ENCODE measurements at places on chromosomes 7 and 10.

DNA sequence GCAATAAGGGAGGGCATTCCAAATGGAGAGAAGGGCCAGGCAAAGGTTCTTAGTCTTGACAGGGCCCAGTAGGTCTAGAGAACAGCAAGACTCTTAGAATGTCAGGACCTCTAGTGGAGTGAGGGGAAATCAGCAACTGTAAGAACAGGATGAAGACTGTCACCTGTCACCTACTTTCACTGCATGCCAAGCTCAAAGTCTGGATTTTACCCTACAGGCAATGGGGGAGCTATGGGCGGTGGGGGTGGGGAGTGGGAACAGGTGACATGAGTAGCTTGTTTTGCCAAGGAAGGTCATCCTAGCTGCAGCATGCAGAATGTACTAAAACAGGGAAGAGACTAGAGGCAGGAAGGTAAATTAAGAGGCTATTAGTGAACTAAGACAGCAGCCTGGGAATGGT, 18.3 kb downstream of the GOT1 start:
- DNase-seq = no peak

DNA sequence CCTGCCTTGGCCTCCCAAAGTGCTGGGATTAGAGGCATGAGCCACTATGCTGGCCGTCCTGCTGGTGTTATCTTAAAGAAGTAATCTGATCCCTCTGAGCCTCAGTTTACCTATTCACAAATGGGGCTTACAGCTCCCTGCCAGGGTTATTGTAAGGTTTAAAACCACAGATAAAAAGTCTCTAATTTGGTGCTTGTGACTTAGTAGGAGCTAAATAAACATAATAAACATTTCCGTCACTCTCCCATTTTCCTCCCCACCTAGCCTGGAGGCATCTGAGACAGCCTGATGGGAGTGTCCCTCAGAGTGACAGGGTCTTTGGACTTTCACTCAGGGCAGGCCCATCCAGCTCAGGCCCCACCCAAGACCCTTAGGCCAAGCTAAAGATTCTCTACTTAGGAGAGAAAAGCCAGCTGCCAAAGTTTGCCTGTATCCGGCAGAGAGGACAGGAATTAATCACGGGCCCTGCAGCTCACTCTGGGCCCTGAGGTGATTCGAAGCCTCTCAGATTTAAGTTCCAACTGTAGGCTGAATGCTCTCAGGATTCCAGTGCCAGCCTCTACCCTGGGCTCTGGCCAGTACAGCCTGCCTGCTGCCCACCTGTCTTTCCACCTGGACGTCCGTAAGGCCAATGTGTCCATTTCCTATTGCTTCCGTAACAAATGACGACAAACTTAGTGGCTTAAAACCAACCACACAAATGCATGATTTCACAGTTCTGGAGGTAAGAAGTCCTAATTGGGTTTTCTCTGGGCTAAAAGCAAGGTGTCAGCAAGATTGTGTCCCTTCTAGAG, 21.8 kb upstream of the DUSP5 start:
- DNase-seq = no peak

DNA sequence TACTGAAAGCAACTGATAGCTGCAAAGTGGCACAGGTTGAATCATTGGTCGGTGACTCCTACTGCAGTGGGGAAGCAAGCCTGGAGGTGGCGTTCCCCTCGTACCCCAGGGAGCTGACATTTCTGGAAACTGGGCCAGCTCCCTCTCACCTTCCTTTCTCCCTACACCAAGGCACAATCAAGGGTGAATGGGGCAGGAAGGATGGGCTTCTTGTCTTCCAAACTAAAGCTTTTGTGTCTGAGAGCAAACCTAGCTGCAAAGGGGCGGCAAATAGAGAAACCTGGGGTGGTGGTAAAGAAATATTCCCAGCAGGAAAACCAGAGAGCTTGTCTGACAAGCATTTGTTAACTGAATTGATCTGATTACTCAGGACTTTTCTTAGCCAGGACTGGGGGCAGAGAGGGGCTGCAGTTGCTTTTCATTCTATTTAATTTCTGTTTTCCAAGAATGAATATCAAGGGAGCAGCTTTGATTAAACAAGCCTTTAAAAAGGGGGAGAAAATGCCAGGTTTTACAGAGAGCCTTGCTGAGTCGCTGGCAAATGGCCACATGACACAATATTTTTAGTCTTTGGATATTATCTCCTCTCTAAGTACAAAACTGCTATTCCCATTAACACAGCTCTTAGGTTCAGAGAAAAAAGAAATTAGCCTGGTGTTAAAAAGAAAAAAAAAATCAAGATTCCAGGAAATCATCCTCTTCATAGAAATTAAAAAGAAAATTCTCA, 27.8 kb downstream of the CDHR3 start:
- DNase-seq = no peak

DNA sequence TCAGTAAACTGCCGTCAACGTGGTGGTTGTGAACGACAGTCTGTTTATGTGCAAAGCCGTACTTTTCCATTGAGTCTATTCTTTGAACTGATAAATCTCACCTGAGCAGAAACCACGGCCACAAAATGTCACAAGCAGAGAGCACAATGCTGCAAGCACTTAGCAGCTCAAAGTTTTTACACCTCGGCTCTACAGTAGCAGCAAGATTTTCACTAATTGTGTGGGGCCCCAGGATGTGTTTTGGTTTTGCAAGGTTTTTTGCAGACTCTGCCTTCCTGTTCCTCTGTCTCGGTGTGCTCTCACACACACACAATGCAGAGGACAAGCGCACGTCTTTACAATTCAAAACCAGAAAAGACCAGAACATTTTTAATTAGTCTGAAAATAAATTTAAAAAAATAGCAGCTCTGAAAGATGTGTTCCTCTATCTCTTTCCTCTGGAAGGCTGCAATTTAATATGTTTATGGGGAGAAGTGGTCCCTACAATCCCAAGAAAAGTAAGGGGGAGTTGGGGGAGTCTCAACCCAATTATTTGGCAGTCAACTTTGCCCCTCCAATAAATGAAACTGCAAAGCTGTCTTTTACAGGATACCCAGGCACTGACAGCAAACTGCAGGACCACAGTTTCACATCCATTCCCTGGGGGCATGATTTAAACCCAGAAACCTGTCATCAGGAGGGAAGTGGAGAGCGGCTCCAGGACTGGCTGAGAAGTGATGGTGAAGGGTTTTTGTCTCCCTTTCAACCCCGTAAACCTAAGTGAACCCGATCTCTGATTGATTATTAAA, 73.8 kb upstream of the SFMBT2 start:
- DNase-seq = peak; percentile 24

DNA sequence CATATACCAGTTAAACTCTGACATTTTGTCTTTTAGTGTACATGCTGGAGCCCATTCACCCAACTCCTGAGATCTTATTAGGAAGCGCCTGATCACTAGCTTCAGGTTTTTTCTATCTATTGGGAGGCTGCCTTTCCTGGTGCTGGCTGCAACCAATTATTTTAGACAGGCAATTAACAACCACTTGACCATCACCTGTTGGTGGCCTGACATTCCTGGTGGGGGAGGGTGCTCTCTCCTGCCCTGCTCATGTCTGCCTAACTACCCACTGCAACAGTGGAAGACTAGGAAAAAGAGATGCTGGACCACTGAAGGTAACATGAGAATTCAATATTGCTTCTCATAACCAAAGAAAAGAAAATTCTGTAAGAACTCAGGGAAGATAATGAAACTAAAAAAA, 190.3 kb upstream of the GRM3 start:
- DNase-seq = no peak

DNA sequence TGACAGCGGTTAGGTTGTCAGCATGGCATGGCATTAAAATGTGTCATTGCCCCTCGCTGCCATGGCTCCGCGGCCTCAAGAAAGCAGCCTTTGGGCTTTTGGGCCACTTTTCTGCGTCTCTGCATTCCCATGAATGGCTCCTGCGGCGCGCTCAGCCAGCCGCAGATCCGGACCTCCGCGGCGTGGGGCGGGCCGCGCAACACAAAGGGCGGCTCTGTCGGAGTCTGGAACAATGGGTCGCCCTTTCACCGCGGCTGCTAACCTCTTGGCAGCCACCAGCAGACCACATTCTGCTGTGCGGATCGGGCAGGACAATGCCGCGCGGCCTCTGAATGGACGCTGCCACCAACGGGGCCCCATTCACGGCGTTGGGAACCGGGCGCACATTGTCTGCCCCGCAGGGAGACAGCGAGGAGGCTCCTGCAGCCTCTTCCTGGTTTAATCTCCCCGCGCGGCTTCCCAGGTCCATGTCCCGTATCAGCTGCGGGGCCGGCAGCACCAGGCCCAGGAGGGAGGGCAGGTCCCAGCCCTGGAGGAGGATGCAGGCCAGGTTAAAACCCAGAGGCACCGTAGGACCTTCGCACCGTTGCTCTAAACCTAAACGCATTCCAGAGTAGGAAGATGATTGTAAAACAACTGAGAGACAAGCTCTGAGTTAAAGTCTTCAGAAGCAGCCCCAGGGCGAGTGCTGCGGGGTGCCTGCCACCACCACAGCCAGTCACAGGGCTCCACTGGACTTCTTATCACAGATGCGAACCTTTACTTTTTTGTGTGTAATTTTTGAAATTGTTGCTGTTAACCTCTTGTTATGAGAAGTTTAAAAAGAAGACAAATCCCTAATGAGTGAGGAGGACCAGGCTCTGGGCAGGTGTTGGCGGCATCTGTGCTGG, 71.6 kb downstream of the NKX6-2 start:
- DNase-seq = no peak

- DNase-seq = no peak
These were observed 15.5 kb downstream of the CYP3A4 start for GRCh38 chr7:99768471-99768870.

GRCh38 chr10:91887272-91888076, 21.8 kb downstream of the FGFBP3 start:
- peak; percentile 27 for DNase-seq

DNA sequence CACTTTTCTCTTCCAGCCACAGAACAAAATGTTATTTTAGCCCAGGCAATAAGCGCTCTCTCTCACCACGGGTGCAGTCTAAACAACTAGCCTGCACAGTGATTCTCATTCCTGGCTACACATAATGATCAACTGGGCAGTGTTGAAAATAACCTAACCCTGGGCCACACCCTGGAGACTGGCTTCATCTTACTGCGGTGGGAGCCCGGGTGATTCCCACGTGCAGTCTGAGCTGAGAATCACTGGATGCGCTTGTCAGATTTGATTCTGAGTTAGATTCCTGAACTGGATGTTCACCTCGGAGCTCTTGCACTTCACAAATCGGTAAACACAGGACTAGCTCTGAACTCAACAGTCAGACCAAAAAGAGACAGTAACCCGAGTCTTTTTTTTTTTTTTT, 14.9 kb downstream of the ZC3HAV1 start:
- no peak for DNase-seq

- DNase-seq = no peak
These were observed 712.2 kb upstream of the GALNT17 start for GRCh38 chr7:70419526-70420380.

DNA sequence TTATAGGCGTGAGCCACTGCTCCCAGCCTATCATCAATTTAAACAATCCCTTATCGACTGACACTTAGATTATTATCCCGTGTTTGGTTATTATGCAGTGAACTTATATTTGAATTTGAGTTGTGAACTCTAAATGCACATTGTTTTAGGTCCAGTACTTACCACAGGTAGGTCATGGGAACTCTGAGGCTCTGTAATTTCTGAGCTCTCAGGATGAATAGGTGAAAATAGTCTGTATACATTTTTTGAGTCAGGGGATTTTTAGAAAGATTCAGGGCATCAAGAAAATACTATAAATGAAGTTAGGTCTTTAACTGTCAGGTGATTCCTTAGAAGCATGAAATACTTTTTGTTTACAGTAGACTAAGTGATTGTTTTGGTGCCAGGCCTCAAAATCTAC, 8.8 kb downstream of the CCDC136 start:
- no peak for DNase-seq

- no peak for DNase-seq
These were observed at the start of gene WDR86 for GRCh38 chr7:151409667-151410404. Gene WDR86, minus strand, starts transcription at chr7:151410038. Its CDS starts 449 bp downstream, at chr7:151409589.

DNA sequence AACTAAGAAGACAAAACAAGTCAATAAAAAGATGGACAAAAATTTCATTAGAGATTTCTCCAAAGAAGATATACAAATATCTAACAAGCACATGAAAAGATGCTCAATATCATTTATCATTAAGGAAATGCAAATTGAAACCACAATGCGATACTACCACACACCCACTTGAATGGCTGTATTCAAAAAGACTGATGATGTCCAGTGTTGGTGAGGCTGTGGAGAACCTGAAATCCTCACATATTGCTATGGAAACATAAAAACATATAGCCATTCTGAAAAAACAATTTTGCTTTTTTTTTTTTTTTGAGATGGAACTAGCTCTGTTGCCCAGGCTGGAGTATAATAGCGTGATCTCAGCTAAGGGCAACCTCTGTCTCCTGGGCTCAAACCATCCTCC, 124.1 kb upstream of the LAMB4 start:
- DNase-seq = no peak

- no peak for DNase-seq
These were observed 134.1 kb downstream of the SPAG6 start for GRCh38 chr10:22479419-22479818.

- DNase-seq = no peak
These were observed 47.1 kb downstream of the COL17A1 start for GRCh38 chr10:104038537-104038936.

GRCh38 chr7:151175793-151176311, 8.4 kb upstream of the GBX1 start:
- DNase-seq = no peak

- DNase-seq = no peak
These were observed 345.5 kb downstream of the FGFR2 start for GRCh38 chr10:121252756-121253155.

Data from suppressor macrophage (primary cell).